ENCODE measurements at places on chromosomes 2 and 18. TPM values are rescaled to one million over a fixed set of nuclear protein-coding genes. Genes with fewer than 3 reads are reported as not detected.

GRCh38 chr2:220167956-220168355 lies 540.5 kb downstream of the SLC4A3 start:
- DNase-seq: no peak
- no peaks in the 10 kb centered on the region for H3K36me3 ChIP-seq
- no peaks in the 10 kb centered on the region for H3K4me1 ChIP-seq

GRCh38 chr2:36973320-36973719 lies 7.0 kb upstream of the STRN start:
- no peak overlapping the region for H3K4me3 ChIP-seq
- H3K27ac ChIP-seq: peak overlapping the region; percentile 8
- H3K27me3 ChIP-seq: no peaks in the 10 kb centered on the region
- no peaks in the 10 kb centered on the region for H3K36me3 ChIP-seq
- no peaks in the 10 kb centered on the region for H3K4me1 ChIP-seq

GRCh38 chr2:73780237-73780582 lies 307 bp upstream of the DUSP11 start:
- H3K36me3 ChIP-seq: peaks cover 25% of the 10 kb centered on the region
- H3K4me1 ChIP-seq: peaks cover 17% of the 10 kb centered on the region
- DNase-seq: no peak

GRCh38 chr18:8869696-8870095 lies 164.3 kb downstream of the MTCL1 start:
- no peaks in the 10 kb centered on the region for H3K27me3 ChIP-seq
- H3K4me1 ChIP-seq: no peaks in the 10 kb centered on the region
- DNase-seq: no peak

GRCh38 chr2:240627736-240628506 lies 2.6 kb downstream of the GPR35 start:
- no peak overlapping the region for H3K4me3 ChIP-seq
- no peaks in the 10 kb centered on the region for H3K36me3 ChIP-seq
- no peak for DNase-seq
- H3K4me1 ChIP-seq: no peaks in the 10 kb centered on the region
- H3K27ac ChIP-seq: no peak overlapping the region

DNA sequence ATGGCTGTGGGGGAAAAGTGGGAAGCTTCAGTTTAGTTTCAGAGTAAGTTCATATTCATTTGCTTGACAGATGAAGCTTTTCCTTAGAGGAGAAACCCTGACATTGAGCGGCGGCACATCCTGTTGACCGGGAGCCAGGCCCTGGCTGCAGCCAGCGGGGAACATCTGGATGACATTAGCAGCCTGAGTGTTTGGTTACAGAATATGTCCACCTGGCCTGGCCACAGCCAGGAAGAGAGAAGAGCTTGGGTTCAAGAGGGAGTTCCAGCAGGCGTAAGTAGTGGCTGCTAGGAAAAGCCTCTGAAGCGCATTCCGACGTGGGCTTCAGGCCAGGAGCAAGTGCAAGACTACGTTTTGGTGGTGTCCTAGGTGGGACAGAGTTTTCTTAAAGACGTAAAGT lies 144.9 kb upstream of the MYCN start:
- no peaks in the 10 kb centered on the region for H3K36me3 ChIP-seq
- H3K4me1 ChIP-seq: no peaks in the 10 kb centered on the region
- no peak overlapping the region for H3K27ac ChIP-seq

The IL1R1 gene
- 32.7 TPM for total RNA-seq

The STARD6 gene
- total RNA-seq: not detected

The IL1RN gene
- 0.23 TPM for total RNA-seq

The PSD4 gene
- 0.79 TPM for total RNA-seq

The SP5 gene
- total RNA-seq: not detected
